Activated CD4-positive, alpha-beta T cell treated with anti-CD3 and anti-CD28 coated beads for 1 hour (primary cell): ENCODE measurements at places on chromosomes 4 and X.

GRCh38 chr4:26082565-26082964 lies 168.5 kb downstream of the SMIM20 start:
- no peak for DNase-seq

DNA sequence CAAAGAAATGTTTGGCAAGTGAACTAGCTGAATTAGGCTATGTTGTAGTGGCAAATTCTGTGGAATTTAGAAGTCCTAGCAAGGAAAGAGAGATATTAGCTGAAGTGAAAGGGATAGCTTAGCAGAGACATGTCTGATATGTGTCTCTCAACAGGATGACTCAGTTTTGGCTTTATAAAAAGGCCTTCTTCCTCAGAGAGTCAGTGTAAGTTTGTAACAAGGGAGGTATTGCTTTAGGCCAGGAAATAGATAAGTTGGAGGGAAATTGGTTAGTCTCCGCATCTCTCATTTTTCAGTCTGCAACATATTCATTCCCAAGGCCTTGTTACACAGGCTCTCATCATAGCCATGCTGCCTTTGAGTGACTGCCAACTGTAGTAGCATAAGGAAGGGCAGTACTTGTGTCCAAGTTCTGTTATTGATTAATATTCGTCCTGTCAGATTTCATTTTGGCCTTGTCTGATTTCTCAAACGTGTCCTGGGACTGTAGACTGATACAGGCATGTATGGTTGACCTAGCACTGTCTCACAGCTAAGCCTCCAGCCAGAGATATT lies 4.0 kb downstream of the TMEM164 start:
- DNase-seq: no peak

DNA sequence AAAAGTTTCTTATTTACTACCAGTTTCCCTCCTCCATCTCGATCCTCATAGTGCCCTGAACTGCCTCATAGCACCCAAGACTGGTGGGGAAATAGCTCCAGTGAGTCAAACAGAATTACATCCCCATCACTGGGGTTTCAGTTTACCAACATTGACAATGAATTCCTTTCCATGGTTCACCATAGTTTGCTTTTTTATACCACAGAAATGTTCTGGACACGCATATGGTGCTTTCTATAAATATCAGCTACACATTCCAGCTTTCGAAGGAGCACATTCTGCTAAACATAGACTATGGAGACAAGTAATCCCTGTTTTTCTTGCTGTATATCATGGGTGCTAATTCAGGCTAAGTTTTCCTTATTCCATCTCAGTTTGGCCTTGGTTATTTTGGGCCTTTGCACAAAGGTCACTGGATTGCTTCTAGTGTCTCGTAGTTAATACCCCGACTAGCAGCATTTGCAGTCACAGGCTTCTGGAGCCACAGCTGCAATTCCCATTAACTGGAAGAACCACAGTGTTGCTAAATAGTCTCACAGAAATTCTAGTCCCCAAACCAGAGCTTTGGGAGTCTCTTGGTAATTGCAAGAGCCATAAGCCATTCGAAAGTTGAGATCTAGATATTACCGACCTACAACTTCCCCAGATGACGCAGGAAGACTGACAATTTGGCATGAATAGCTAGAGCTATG lies 53.4 kb upstream of the TRPC3 start:
- no peak for DNase-seq

- DNase-seq: no peak
Measured at GRCh38 chr4:148694702-148695101, 252.5 kb upstream of the NR3C2 start.

DNA sequence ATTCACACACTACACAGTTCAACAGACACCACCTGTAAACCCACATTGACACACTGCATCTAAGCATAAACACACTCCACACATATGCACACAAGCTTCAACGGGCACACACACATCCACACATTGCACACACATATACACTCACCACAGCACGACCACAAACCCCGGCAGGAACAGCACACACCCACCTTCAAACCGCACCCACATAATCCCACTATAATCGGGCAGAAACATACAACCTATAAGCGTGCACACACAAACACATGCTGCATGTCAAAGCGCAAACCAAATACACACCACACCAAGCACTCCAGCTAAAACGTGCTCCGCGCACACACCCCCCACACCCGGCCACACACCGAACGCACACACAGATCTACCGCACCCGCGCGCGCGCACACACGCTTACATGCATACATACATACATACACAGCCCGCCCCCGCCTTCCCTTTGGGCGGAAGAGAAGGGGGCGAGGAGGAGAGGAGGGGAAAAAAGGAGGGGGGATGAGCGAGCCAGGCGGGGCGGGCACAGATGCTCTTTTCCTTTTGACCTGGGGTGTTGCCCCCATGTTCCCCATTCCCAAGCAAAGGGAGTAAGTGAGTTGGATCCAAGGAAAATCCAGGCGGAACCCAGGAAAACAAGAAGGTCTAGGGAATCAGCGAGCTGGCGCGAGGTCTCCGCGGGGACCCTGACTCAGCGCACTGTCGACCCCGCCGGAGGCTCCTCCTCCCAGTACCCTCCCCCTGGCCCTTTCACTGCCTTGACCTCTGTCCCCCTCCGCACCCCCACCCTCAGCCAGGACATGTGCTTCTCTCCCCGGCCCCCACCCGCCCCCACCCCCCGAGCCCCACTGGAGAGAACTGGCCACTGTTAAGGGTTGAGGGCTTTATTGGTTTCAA lies 9.9 kb downstream of the ARHGAP36 start:
- DNase-seq: no peak

- no peak for DNase-seq
Measured at GRCh38 chr4:173766171-173766600, 236.2 kb upstream of the HAND2 start.

DNA sequence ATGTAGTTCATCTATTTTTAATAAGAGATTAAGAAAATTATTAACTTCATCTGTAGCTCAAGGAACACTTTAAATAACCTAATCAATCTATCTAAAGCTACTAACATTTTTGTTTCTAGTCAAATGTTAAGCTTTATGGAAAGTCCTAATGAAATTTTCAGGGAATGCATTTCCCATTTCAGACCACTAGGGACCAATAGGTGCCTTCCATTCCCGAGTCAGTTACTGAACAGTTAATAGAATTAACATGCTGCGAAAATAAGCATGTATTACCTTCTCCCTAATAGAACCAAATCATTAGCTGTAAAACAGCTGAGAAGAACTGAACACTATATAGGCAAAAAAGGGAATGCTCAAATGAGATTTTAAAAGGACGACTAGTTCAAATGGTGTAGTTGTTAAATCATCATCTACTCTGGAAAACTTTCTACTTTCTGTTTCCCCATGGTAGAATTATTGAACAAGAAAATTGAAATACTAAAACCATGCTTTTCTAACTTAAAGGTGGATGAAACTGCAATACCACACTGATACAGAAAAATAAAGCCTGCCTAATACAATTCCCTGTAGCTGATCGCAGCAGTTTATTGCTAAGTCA lies 22.5 kb downstream of the STX18 start:
- DNase-seq: no peak
